ENCODE measurements at places on chromosomes 1 and 21.

DNA sequence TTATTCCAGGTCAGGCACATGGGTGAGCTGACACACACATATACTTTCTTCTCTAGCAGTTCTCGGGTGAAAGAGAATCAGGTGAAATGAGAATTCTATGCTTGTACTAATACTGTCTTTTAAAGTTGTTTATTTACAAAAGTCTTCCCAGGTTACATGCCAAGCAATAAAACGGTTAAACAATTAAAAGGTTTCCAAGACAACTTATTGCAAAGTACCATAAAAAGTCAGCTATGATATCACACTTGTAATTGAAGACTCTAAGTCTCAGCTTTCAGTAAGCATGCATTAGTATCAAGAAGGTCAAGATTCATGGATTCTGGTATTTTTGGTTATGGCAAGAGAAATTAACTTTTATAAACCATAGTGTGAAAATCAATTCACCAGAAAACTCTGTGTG, 171.4 kb downstream of the PDE4B start:
- no peak for DNase-seq

DNA sequence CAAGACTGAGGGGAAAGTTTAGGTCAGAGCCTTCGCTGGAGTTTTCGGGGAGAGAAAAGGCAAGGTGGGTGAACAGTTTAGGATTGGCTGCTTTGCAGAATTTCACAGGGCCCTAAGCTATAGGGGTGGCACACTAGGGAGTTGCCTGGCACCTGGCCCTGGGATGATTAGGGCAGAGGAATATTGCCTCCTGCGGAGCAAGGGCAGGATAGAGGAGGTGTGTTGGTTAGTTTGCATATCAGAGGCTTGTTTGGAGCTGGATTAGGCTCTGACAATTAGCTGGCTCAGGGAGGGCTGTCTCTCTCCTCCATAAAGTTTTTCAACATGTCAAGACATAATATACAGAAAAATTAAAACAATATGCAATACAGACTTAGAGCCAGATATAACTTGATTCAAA, 436.4 kb downstream of the DISC1 start:
- DNase-seq = no peak

DNA sequence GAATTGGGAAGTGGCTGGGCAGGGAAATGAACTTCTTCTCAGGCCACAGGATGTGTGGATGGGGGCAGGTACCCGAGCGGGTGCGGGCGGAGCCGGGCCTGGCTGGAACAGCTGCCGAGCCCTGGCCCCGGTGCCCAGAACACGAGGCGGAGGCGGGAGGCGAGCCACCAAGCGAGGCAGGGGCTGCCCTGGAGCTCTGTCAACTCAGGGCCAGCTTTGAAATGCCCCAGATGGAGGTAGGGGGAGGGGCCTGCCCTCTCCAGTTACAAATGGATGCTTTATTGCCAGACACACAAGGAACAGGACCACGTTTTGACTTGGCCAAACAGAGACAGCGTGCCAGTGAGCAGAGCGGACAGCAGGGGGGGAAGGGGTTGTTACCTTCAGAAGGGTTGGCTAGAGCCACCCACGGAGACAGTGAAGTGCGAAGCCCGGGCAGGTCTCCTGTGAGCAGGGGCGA, 240.4 kb downstream of the SDCCAG8 start:
- no peak for DNase-seq

DNA sequence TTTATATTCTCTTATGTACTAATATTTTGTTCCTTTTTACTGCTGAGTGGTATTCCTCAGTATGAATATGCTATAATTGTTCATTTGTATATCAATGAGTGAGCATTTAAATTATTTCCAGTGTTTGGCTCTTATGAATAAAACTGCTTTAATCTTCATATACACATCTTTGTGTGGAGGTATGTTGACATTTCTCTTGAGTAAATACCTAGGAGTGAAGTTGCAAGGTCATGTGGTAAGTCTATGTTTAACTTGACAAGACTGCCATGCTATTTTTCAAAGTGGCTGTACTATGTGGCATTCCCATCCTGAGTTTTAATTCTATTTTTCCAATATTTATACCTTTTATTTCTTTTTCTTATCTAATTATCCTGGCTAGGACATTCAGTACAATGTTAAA, 124.2 kb downstream of the ADSS2 start:
- no peak for DNase-seq

DNA sequence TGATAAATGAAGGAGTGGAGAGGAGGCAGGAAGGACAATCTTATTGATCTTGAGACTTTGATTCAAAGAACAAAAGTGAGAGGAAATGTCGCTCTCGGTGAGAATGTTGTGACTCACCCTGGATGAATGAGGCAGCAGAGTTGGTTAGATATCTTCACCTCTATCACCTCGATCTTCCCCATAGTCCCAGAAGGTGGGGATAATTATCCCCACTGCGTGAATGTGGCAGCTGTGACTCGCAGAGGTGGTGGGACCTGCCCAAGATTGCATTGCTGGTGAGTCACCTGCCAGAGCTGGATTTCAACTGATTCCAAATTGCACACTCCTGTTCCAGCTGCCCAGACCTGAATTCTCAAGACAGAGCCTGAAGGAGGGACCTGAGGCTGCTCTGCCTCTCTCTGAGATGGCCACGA, 105.0 kb downstream of the MATN1 start:
- DNase-seq = no peak

DNA sequence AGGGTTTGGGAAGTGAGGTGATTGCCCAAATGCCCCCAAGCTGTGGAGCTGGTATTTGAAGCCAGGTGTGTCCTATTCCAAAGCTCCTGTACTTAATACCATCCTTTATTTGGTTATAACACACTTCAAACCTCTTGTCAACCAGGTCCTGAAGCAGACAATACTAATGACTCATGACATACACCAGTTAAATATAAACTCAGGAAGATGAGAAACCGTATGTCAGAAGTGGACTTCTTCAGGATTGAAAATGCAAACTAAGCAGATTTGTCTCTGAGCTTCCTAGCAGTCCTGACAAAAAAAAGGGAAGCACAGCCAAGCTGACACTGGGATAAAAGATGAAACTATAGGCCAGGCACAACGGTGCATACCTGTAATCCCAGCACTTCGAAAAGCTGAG, 70.6 kb downstream of the ALPL start:
- no peak for DNase-seq
